ENCODE measurements at places on chromosomes 7 and 10. TPM values are rescaled to one million over a fixed set of nuclear protein-coding genes. Genes with fewer than 3 reads are reported as not detected.

The C7orf33 gene
- not detected for total RNA-seq

The APBB1IP gene
- not detected for total RNA-seq

The FLNC gene
- 121 TPM for total RNA-seq

The MYOZ1 gene
- total RNA-seq, result 0.17 TPM

The MMP21 gene
- not detected for total RNA-seq

GRCh38 chr10:95360122-95360714, 69.4 kb upstream of the PDLIM1 start:
- peak; percentile 47 for DNase-seq

DNA sequence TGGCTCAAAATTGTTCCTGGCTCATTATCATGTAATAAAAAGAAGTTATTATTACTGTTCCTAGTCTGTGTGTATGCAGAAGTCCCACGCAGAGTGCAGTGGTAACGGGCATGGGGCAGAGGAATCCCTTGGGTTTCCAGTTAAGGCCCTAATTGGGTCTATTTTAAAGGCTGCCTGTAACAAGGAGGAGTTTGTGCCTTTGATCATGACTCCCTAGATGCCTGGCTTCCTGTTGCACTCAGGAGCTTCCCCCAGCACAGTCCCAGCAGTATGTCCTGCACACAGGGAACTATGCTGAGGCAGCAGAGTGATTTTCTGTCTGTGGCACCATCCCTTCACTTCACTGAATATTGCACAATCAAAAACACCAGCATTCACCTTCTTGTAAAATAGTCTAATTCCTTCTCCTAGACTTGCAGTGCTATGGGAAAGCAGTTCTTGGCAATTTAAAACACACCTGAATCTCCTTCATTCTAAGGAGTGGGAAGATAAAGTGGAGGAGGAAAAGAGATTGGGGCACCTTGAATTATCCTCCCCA, 22.9 kb downstream of the SORCS1 start:
- DNase-seq, result no peak

DNA sequence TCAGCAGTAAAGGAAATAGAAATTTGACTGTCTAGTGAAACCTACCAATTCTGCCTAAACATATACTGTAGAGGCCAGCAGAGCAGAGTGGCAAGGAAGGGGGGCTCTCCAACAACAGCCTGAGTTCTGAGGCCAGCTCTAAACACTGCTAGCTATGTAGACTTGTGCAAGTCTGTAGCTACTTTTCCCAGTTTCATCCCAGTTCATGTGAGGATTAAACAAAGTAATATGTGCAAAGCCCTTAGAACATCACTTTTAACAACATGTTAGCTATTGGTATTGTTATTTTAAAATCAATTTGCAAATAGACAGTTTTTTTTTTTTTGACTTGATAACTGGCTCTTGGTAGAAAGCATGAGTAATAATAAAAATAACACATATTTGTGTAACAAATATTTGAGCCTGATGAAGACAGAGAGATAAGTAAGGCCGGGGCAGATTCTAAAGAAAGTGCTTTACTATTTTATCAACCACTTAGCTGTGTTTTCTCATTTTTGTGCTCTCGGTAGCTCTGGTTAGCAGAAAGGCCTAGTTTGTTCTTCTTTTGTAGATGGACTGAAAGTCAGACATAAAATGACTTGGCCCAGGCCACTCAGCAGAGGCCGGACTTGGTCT, 9.3 kb downstream of the CHST12 start:
- no peak for DNase-seq
